Activated CD4-positive, CD25-positive, alpha-beta regulatory T cell treated with anti-CD3 and anti-CD28 coated beads, Interleukin-2, amount 50 U/mL, for 72 hours (primary cell): ENCODE measurements at places on chromosomes 11 and 22.
A peak's percentile ranks its signal among the peaks of the same experiment; 100 is the strongest.

DNA sequence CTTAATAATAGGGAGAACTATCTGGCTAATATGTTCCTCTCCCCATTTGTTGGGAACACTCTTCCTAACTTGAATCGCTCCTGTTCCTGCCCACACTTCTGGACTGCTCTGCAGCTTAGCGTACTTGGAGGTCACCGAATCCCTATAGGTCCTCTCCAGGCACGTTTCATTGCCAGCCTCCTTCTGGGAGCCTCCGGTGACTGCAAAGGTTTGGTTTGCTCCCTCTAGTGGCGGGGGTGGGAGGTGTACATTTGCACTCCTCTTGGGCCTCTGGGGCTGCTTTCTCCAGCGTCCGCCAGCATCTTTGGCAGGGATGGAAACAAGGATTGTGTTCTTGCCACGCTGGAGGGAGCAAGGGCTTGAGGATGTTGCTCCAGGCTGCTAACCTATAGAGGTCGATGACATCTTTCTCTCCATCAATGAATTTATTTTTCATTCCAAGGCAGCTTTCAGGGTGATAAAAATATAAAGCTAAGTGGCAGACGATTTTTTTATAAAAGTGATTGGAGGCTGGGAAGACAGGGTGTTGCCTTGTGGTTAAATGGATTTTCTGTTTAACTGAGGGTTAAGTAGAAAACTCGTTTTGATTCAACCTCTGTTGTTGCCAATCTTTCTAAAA lies 48.7 kb downstream of the TSPAN18 start:
- DNase-seq: peak; percentile 40

GRCh38 chr11:34184505-34185015 lies 79.1 kb downstream of the NAT10 start:
- DNase-seq: no peak

- DNase-seq: no peak
These were observed 113.1 kb downstream of the MICAL3 start for GRCh38 chr22:17911312-17911705.

DNA sequence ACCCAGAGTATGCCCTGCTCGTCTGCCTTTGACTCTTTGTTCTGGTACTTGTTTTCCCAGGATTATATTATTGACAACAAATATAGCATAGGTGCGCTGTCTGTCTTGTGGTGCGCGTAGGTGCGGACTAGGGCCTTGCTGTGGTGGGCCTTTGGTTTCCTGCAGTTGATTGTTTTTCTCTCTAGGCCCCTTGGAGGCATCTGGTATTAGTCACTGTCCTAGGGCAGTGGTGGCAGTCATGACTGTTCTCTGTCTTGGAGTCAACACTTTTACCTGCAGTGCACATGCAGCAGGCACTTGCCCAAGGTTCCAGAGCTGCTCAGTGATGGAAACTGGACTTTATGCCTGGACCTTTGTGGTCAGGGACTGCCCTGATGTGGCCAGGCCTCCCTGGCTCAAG lies 18.6 kb downstream of the PPP6R2 start:
- DNase-seq: no peak

DNA sequence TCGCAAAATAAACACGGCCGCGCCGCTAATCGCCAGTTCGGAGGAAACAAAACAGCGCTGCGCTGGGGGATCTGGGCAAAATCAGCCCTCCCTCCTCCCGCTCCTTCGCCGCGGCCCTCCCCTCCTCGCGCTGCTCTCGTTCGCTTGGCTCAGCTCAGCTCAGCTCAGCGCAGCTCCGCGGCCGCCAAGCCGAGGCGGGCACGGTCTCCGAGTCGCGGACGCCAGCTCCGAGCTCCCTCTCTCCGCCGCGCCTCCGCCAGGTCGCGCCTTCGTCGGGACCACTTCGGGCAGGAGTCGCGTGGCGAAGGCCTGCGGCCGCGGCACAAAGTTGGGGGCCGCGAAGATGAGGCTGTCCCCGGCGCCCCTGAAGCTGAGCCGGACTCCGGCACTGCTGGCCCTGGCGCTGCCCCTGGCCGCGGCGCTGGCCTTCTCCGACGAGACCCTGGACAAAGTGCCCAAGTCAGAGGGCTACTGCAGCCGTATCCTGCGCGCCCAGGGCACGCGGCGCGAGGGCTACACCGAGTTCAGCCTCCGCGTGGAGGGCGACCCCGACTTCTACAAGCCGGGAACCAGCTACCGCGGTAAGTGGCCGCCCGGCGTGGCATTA lies at the start of gene SPON1:
Gene SPON1, plus strand, starts transcription at position 162 of the 607 bp plus-strand sequence. Its CDS starts 182 bp downstream, at position 344.
- no peak for DNase-seq

DNA sequence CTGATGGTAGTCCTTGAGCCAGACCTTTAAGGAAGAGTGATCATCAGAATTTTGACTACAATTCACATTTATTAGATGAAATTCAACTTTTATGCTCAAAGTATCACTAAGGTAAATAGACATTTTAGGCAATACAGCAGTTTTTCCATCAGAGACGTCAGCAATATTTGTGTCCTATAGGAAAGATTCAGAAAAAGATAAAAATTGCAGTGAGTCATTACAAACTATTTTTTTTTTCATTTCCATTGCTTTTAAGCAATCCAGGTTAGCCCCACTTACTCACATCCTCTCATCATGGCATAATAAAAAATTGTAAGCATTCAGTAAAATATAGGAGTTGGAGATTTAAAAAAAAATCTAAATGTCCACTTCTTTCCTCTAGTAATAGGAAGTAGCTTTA lies 46.9 kb downstream of the MSANTD4 start:
- DNase-seq: no peak

GRCh38 chr11:8207080-8208000 lies 38.5 kb upstream of the RIC3 start:
- DNase-seq: no peak
